ENCODE measurements at places on chromosomes 4 and X.

DNA sequence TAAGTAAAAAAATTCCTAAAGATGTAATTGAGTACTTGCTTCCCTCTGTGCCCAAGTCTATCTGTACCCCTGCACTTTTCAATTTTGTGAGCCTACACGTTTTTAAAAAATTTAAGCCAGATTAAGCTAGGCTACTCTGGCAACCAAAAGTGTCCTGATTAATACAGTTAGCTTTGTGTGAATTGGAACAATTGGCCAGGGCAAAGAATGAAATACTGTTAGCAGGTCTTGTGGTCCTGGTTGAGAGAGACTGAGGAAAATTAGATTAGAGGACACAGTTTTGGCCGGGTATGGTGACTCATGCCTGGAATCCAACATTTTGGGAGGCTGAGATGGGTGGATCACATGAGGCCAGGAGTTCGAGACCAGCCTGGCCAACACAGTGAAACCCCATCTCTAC is 293.3 kb downstream of the RAPGEF2 start:
- DNase-seq, result no peak

DNA sequence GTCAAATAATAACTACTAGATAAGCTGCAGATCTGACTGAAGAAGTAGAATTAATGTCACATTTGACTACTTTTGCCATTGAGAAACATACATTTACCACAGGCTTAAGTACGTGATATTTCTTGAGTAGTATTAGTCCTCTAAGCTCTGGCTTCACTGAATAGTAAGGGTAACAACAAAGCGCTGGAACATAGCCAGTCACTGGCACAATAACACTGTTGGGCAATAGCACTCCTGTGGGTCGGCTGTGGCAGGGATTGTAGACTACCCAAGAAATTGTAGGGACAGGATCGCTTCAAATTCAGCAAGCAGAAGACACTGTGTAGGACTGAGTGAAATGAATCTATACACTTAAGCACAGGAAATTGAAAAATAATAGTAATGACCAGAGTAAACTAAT is 27.1 kb upstream of the IL15 start:
- no peak for DNase-seq

DNA sequence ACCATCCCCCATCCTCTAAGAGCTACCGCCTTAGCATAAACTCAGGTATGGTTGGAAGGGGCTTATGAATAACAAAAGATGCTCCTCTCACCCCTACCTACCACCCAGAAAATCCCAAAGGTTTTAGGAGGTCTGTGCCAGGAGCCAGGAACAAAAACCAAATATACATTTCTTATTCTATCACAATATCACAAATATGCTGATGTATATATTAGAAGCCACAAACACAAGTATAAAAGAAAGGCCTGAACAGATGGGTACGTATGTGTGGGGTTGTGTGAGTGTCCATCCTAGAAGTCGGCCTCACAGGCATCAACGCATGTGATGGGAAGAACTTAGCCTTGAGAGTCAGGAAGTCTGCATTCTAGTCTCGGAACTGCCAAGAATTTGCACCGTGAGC is 8.7 kb upstream of the ANXA5 start:
- DNase-seq, result no peak

GRCh38 chr4:142776026-142776425 is 70.1 kb downstream of the INPP4B start:
- no peak for DNase-seq

GRCh38 chr4:159021597-159022385 is 81.1 kb upstream of the RAPGEF2 start:
- DNase-seq, result no peak

GRCh38 chrX:6071731-6072130 is 156.9 kb downstream of the NLGN4X start:
- DNase-seq, result no peak

DNA sequence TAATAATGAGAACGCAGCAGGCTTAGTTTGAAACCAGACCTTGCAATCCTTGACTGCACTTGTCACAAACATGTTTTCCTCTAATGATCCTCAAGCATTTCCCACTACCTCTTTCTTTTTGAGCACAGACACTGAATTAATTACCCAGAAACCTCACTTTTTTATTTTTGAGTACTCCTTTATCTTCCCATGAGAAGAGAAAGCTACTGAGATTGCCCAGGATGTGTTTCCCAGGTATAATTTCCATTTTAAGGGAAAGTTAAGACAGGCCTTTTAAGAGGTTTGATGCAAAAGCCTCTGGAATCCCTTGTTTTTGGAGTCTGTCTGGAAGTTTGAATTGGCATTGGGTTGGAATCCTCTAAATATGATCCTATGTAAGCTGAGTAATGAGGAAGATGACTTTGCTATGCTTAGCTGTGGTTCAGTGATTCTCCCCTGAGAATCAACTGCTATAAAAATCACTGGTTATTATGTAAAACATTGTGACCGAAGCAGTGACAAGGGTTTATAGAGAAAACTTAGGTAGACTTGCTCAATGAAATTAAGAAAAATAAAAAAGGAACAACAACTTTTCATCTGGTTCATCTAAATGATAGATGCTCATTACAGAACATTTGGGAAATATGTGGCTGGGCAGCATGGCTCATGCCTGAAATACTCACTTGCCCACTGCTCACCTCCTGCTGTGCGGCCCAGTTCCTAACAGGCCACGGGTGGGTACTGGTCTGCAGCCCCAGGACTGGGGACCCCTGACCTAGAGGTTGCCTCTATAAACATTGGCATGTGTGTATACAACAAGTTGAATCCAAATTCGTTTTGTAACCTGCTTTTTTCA is 10.8 kb upstream of the RHOH start:
- no peak for DNase-seq

- DNase-seq, result no peak
These were observed 132.6 kb downstream of the ADGRL3 start for GRCh38 chr4:61332693-61333092.

GRCh38 chrX:21747558-21747957 is 10.4 kb downstream of the SMPX start:
- DNase-seq, result no peak

- DNase-seq, result no peak
These were observed 108.3 kb upstream of the TEX13A start for GRCh38 chrX:105328773-105329172.

DNA sequence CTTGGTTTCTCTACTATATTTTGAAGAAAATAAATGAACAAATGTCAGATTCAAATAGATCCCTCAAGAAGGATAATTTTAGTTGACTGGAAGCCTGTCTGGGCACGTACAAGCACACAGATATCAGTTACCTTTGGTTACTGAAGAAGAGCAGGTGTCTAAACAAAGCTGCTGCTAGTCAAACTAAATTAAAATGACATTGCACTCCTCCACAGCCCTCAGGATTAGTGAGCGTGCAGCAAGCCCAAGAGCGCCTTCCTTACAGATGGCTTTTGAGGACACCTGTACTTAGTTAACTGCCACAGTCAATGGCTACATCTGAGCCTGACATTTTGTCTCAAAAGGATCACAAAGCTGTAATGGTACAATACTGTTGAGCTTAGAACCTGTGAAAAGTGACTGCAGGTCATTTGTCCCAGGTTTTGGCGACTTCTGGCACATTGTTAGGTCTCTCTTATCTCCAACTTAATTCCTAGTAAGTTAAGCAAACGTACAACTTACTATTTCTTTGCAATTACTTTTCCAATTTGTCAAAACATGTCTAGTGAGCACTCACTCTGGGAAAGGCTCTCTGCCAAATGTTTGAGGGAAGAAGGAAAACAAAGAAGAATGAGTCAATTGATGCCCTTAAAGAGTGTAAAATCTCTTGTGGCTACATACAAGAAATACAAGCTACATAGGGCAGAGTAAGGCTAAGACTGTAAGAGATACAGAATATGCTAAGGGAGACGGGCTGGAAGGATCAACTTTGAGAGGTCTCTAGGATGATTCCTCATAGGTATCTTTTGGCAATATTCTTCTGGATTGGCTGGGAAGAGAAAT is 25.6 kb upstream of the DAPP1 start:
- DNase-seq, result no peak

- DNase-seq, result no peak
These were observed 303.5 kb downstream of the BMPR1B start for GRCh38 chr4:95061220-95061619.

DNA sequence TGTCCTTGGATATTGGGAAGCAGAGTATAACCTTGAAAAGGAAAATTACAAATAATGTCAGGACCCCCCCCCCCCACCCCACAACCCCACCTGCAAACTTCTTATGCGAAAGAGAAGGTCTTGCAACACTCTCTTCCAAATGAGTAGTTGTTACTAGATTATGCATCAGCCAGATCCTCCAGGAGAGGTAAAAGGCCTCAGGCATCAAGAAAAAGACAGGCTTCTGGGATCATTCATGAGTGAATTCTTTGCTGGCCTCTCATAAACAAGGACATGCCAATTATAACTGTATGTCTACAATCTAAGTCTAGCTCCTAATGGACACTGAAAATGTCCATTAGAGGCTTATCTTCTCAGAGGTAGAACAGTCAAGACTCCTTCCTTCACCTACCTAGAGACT is 1443.3 kb downstream of the RAPGEF2 start:
- DNase-seq, result no peak

DNA sequence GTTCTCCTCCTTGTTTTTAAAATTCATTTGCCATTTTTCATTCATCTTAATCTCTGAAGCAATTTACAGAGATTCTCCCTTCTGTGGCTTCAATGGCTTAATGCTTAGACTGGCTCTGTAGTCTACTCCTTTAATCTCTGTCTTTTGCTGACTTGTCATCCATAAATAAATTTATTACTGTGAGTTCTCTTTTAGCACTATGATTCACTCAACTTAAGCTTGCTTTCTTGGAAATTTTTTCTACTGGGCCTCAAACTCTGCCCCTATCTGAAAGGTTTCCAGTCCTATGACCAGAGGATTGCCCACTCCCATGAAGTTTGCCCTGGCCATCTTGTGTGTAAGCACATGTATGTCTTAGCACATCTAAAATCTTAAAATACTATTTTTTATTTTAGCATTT is 251.1 kb downstream of the DCLK2 start:
- no peak for DNase-seq

DNA sequence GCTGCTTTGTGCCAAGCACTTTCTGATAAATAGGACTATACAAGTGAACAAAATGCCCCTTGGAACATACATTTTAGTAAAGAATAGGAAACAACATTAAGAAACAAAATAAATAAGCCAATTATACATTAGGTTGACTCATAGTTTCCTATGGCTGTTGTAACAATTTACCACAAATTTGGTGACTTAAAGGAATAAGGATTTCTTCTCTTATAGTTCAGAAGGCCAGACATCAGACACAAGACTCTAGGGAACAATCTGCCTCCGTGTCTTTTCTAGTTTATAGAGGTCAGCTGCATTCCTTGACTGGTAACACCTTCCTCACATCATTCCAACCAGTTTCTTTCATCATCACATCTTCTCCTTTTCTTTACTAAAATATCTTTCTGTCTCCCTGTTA is 235.9 kb upstream of the PCDH18 start:
- DNase-seq, result no peak

DNA sequence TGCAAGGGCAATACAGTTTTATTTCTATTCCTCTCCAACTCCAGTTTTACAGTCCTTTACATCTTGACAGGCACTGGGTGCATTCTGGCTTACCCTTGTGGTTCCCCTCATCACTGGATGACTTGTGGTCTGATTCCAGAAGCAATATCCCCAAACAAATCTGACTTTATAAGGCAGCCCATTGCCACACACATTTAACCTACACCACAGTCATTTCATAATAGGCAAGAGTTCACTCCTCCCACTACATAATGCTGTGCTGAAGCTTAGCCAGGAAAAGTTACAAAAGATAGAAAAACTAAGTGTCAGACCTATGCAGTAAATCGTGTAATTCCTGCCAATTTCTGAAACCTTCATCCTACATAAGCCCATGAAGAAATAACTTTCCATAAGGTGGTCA is 82.9 kb upstream of the MID1IP1 start:
- peak; percentile 42 for DNase-seq

DNA sequence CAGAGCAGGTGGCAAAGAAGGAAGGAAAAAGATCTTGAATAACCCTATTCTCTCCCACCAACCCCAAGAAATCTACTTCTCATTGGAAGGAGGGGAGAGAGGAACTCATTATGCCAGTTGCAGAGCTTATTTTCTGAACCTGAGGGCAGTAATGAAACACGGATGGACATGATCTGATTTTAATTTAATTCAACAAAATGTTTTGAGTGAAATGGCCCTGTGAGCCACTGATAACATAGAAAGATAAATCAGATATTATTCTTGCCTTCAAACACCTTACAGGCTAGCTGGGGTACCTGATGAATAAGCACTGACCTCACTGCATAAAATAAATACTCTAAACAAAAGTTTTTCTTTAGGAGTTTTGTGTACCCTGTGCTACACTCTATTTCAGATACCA is 30.3 kb downstream of the DAPP1 start:
- no peak for DNase-seq

DNA sequence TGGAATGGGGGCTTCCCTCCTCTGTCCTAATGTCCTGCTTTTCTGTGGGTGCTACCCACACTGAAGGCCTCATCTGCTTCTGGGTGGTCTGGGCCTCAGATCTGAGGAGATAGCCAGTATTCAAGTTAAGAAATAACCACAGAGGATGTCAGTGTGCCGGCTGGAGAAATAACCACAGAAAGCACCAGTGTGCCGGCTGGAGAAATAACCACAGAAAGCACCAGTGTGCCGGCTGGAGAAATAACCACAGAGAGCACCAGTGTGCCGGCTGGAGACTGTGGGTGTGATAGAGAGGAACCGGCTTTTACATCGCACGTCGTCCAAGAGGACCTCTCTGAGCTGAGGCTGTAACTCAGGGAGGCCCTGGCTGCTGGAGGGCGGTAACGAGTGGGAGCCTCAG is 65.7 kb upstream of the PSAPL1 start:
- DNase-seq, result no peak

DNA sequence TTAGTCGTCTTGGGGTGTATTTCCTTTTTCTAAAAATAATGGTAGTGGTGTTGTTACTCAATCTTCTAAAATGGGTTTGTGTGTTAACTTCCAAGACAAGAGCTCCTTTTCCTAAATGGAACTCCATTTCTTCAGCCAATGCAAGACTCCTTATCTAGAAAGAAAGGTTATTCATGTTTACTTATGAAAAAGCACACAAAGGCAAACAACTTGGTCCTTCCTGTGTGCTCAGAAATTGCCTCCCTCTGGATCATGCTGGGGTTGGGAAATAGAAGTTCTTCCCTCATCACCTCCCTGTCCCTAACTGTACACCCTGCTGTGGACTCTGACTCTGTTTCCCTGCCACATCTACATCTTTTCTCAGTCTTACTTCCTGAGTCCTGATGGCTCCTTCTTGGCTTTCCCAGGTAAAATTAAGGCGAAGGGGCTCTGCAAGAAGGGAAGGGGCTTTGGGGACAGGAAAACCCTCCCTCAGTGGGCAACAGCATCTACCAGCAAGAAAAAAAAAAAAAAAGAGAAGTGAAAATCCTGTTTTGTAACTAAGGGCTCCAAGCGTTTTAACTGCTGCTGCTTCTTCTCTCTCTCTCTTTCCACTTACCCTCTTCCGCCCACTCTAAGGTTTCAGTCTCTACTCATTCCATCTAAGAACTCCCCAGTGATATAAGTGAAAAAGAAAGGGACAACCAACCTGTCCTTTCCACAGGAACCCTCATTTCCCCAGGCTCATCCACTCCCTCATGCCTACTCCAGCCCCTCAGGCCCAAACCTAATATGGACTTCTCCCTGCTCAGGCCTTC is 19.8 kb upstream of the TASL start:
- DNase-seq, result peak; percentile 77
